Upper lobe of left lung (tissue), 6 donors: ENCODE measurements at places on chromosomes 6 and 20. TPM values are rescaled to one million over a fixed set of nuclear protein-coding genes. Genes with fewer than 3 reads are reported as not detected.

- no peaks in the 10 kb centered on the region for H3K27me3 ChIP-seq
- H3K36me3 ChIP-seq, result no peaks in the 10 kb centered on the region
- H3K4me3 ChIP-seq, result no peak overlapping the region
- H3K27ac ChIP-seq, result no peak overlapping the region
- no peak for DNase-seq
- no peaks in the 10 kb centered on the region for H3K4me1 ChIP-seq
These were observed 393.6 kb downstream of the CD83 start for GRCh38 chr6:14511061-14511586.

DNA sequence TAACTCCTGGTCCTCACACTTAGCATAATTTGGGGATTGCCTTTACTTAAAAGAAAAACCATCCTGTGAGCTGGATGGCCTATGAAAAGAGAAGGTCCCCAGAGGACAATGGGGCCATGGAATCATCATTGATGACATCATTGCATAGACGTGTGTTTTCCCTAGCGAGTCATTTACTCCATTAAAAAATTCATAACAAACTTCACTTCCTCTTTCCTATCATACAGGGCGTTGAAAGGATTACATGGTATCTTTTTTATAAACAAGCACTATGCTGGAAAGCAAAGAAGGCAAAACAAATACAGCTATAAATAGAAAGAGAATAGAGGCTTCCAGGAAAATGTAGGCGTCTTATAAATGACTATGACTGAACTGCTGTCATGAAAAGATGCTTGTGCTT is 11.3 kb upstream of the COL12A1 start:
- H3K4me1 ChIP-seq, result no peaks in the 10 kb centered on the region
- no peaks in the 10 kb centered on the region for H3K27me3 ChIP-seq
- no peak for DNase-seq
- H3K4me3 ChIP-seq, result no peak overlapping the region

- H3K4me3 ChIP-seq, result no peak overlapping the region
- no peaks in the 10 kb centered on the region for H3K4me1 ChIP-seq
- no peaks in the 10 kb centered on the region for H3K27me3 ChIP-seq
These were observed 246.2 kb downstream of the FOXC1 start for GRCh38 chr6:1855890-1856289.

- H3K27ac ChIP-seq, result peak overlapping the region; percentile 79
- H3K36me3 ChIP-seq, result no peaks in the 10 kb centered on the region
- H3K27me3 ChIP-seq, result no peaks in the 10 kb centered on the region
- H3K4me3 ChIP-seq, result no peak overlapping the region
These were observed 7.9 kb downstream of the UBR2 start for GRCh38 chr6:42571611-42572342.

- no peaks in the 10 kb centered on the region for H3K27me3 ChIP-seq
- DNase-seq, result no peak
- no peak overlapping the region for H3K4me3 ChIP-seq
- no peaks in the 10 kb centered on the region for H3K36me3 ChIP-seq
These were observed 14.6 kb upstream of the MICB start for GRCh38 chr6:31483392-31483791.

DNA sequence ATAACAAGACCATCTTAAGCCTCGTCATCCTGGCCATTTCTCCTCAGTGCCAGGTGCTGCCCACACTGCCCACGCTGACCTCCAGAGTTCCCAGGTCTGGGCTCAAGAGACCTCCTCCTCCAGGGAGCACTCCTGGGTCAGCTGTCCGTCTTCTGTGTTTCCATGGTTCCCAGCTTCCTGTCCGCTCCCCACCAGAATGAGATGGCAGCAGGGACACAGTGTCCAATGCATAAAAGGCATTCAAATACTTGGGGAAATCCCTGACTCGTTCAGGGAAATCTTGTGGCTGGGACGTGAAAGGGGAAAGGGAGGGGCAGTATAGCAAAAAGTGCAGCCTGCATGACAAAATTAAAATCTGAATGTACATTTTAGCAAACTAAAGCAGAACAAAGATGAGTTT is 54.3 kb downstream of the SLC23A2 start:
- peaks cover 12% of the 10 kb centered on the region for H3K4me1 ChIP-seq
- no peaks in the 10 kb centered on the region for H3K27me3 ChIP-seq
- no peak for DNase-seq
- H3K4me3 ChIP-seq, result no peak overlapping the region
- no peak overlapping the region for H3K27ac ChIP-seq

DNA sequence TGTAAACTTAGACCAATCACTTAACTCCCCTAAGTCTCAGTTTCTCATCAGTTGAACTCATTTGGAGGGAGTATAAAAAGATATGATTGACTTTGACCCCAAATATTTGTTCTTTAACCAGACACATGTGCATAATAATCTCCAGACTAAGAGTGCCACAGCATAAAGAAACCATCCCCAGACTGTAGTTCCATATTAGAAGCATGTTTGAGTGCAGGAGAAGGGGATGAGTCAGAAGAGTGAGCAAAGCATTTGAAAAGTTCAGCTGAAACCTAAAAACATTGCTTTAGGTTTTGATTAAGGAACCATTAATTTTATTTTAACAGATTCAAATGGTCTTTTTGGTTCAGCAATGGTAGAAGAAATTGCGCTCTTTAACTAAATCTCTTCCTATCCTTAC is 654.8 kb downstream of the UTRN start:
- H3K27me3 ChIP-seq, result no peaks in the 10 kb centered on the region
- no peaks in the 10 kb centered on the region for H3K36me3 ChIP-seq
- no peaks in the 10 kb centered on the region for H3K4me1 ChIP-seq
- no peak overlapping the region for H3K4me3 ChIP-seq
- no peak overlapping the region for H3K27ac ChIP-seq

GRCh38 chr20:57118107-57118769 is 148.2 kb downstream of the BMP7 start:
- H3K27me3 ChIP-seq, result no peaks in the 10 kb centered on the region
- H3K36me3 ChIP-seq, result no peaks in the 10 kb centered on the region
- no peak for DNase-seq
- no peak overlapping the region for H3K27ac ChIP-seq

GRCh38 chr6:22240025-22240424 is 56.8 kb downstream of the PRL start:
- no peaks in the 10 kb centered on the region for H3K36me3 ChIP-seq
- no peak for DNase-seq
- H3K27ac ChIP-seq, result no peak overlapping the region
- H3K27me3 ChIP-seq, result no peaks in the 10 kb centered on the region
- no peak overlapping the region for H3K4me3 ChIP-seq

DNA sequence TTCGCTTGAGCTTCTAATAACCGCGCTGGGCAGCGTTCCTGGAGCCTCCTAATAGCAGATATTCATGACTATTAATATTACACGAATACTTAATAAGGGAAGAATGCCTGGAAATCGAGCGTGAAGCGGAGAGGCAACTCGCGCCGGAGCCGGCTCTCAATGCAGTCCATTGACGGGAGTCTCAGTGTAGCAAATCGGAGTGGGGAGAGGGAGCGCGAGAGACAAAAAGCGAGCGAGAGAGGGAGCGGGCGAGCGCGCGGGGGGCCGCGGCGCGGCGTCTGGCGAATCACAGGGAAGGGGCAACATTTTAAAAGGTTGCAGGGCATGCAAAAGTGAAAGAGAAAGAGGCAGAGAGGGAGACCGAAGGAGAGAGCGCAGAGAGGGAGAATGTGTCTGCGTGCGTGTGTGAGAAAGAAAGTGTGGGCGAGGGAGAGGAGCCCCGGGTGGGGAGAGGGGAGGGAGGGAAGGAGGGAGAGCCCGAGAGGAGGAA is 2.9 kb downstream of the TFAP2A start:
- no peaks in the 10 kb centered on the region for H3K36me3 ChIP-seq
- peaks cover 42% of the 10 kb centered on the region for H3K4me1 ChIP-seq
- H3K27ac ChIP-seq, result no peak overlapping the region

- no peak overlapping the region for H3K4me3 ChIP-seq
- no peak for DNase-seq
- no peak overlapping the region for H3K27ac ChIP-seq
These were observed 58.0 kb downstream of the BLOC1S5 start for GRCh38 chr6:8006208-8006607.

DNA sequence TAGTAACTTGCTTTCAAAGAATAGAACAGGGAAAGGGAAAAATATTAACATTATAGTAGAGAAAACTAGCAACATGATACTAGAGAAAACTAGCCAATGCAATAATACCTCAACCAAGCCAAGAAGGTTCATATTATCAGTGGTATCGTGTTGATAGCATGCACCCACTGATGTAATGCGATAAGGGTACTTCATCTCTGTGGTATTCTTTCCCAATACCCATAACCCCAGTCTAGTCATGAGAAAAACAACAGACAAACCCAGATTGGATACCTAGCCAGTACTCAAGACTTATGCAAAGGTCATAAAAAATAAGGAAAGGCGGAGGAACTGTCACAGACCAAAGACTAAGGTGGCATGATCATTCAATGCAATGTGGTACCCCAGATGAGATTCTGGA is 21.0 kb downstream of the BLOC1S5 start:
- H3K4me3 ChIP-seq, result no peak overlapping the region
- no peak overlapping the region for H3K27ac ChIP-seq
- no peaks in the 10 kb centered on the region for H3K4me1 ChIP-seq
- H3K27me3 ChIP-seq, result no peaks in the 10 kb centered on the region

HLA-DOA gene
- 24.5 TPM for total RNA-seq

HNF4A gene
- not detected for total RNA-seq

TMEM244 gene
- total RNA-seq, result not detected

WFDC13 gene
- total RNA-seq, result not detected

MEI4 gene
- not detected for total RNA-seq

PROCR gene
- 22.8 TPM for total RNA-seq
